ENCODE measurements at places on chromosomes 2 and 18.

DNA sequence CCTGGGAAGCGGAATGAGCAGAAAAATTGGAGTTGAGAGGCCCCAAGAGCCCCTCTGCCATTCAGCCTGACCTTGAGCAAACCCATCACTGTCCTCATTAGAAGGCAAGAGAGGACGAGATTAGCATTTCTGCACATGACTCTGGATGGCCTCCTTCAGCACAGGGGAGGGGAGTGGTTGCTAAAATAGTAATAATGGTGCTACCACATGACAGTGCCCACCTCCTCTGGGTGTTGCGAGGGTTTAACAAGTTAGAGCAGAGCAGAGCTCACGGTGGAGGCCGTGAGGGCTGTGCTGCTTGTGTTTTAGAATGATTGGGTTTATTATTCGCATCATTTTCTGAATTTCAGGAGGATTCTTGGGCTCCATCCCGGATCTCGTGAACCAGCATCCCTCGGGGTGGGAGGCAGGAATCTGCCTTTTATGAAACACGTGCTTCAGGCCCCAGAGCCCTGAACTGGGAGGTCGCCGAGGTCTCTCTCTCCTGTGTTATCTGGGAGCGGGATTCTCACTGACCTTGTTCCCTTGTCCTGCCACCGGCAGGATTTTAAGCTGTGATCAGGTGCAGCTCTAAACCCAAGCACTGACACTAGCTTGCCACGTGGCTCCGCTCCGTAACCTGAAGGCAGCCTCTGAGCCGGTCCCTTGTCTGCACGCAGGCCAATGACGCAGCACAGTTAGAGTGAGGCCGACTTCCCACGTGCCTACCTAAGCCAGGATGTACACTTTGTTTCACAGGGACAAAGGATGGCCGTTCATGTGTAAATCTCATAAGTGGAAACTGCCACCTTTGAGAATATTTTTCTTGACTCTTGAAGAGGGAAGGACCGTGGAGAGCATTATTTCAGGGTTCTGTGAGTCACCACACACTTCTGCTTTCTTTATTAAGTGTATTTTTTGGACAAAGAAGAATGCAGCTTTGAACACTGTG, 142.3 kb downstream of the ACOXL start:
- DNase-seq: no peak

GRCh38 chr2:98013407-98014042, 17.8 kb upstream of the TMEM131 start:
- DNase-seq: no peak

- DNase-seq: no peak
These were observed 50.5 kb upstream of the LGALSL start for GRCh38 chr2:64403426-64403825.

DNA sequence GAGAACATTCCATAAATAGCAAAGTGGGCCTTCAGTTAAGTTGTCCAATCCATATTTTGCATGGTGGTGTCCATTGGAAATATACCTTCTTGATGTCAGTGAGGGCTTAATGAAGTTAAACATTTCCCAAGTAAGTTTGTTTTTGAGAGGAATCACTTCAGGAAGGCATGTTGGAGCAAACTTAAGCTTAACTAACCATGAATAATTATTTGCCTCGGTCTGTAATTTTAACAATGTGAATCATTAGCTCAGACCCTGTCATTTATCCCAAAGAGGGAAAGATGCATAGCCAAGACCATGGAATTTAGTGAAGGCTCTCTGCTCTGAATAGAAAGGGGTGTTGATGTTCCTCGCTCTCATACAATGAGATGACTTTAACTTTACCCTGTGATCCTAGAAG, 47.4 kb downstream of the SPATS2L start:
- DNase-seq: no peak

DNA sequence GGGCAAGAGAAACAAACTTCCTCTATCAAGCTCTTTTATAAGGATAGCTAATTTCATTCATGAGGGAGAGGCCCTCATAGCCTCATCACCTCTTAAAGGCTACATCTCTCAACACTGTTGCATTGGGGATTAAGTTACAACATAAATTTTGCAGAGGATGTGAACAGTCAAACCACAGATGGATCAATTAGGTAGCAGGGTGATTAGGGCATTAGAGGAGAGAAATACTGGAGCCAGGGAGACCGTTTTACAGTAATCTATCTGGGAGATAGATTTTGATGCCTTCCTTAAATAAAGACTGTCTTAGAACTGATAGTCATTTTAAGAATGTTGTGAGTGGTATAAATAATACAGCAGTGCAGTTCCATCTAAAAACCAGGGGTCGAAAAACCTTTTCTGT, 258.9 kb downstream of the DCC start:
- no peak for DNase-seq

DNA sequence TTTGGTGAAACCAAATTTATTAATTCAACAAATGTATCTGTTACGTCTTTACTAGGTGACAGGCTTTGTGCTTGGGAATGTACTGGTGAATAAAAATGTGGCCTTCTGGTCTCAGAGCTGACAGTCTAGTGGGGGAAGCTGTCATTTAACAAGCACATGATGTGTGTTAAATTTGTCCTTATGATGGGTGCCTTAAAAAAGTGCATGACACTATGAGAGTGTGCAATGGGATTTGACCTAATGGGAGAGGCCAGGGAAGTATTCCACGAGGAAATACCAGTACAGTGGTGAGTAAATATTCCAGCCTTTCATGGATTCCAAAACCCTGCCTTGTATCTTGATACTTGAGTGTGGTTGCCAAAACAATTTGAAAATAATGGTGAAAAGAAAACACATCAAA, 308.9 kb downstream of the PLCL1 start:
- no peak for DNase-seq

DNA sequence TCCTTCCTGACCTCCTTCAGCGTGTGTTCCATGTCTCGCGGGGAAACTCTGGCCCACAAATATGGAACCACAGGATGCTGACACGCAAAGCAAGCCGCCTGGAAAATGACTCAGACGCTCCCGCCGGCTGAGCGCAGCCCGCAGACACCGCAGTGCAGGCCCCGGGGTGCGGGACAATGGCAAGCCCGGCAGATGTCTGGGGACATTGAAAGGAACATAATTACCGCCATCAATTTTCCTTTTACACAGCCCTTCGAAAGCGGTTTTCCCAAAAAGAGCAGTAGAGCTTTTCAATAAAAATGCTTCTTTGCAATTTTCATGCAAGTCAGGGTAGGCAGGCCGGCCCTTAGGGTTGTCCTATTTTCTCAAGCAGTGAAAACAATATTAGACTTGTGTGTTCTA, 159.2 kb upstream of the SH3BP4 start:
- DNase-seq: no peak

GRCh38 chr18:6811816-6812215, 82.3 kb downstream of the ARHGAP28 start:
- no peak for DNase-seq

DNA sequence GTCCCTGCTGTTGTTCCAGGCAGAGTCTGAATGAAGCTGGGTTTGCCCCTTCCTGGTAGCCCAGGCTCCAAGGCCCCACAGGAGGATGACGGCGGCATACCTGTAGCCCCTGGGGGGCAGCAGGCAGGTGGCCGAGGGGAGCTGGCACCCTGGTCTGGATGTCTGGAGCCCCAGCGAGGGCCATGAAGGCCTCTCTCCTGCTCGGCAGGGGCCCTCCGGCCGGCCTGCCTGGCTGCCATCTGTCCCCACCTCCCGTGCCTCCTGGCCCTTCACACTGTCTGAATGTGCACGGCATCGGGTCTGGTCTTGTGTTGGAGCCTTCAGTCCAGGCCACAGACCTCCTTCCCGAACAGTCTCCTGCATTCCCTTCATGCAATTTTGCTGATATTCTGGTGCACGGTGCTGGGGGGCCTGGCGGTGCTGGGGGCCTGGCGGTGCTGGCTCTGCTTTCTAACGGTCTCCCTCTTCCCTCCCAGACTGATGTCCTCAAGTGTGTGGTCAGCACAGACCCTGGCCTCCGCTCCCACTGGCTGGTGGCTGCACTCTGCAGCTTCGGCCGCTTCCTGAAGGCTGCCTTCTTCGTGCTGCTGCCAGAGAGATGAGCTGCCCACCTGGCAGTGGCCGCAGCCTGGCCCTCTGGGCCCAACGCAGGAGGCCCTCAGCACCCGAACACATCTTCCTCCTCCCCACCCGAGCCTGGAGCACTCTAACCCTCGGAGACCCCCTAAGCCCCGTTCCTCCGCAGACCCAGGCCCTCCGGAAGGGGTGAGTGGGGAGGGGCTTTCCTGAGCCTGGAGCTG, 13.5 kb downstream of the BOK start:
- DNase-seq: no peak

GRCh38 chr2:45841752-45842407, 190.4 kb downstream of the PRKCE start:
- DNase-seq: no peak

DNA sequence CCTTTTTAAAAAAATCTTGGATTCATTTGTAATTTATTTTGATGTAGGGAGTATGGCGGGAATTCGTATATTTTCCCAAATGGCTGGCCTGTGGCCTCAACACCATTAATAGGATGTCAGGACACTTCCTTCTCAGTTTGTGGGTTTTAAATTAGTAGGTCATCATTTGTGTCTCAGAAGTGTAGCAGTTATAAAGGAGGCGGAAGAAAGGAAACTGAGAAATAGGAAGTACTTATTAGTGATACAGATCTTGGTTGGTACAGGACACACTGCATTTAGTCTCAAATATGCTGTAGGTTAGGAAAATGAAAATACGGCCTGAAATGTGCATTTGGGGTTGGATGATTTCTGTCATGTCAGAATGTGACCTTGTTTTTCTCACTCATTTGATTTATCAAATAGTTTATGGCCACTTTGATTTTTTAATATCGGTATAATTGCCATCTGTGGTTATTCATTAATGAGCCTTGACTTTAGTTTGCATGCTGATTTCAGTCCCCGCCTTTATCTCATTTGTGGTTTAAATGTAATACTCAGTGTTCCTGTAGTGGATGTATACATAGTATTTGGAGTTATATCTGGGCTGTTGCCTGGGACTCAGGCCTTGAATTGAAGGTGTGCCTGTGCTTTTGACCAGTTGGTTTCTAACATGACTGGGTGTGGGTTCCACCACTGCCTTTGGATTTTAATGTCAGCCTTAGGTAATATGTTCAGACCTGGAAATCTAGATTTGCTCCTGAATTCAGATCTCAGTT, 31.4 kb downstream of the ZCCHC2 start:
- DNase-seq: no peak

DNA sequence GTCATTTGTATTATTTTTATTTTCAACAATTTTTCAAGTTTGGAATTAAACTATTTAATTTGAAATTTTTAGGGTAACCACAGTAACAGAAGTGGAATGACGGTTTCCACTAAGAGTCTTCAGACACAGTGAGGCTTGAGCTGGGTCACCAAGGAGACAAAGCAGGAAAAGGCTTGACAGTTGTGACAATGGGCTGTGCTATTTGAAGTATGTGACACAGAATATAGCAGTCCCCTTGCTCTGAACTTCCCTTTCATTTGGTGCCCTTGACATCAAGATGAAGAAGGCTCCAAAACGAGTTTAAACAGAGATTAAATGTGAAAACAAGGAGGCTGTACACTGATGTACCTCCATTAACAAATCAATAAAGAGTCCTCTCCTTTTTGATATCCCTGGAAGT, 265.4 kb upstream of the DLGAP1 start:
- DNase-seq: no peak

GRCh38 chr2:204453730-204454167, 91.5 kb upstream of the PARD3B start:
- no peak for DNase-seq

DNA sequence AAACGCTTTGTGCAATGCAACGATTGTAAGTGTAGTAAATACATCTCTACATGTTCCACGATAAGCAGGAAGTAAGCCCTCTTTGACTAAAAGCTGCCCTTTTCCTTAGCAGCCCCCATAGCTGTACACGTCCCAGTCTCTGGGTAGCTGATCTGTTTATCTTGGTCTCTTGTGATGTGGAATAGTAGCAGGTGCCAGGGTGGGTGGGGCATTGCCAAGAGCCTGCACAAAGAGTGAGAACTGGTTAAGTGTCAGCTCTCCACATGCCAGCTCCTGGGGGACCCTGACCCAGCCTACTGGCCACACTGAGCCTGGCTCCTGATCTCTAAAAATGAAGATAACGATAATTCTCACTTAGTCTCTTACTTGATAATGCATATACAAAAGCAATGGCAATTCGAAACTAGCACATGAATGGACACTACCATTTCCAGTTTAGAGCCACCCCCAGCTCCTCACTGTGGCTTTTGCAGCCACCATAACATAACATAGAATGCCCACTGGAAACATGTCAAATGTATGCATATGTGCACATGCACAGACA, 92.3 kb downstream of the MYT1L start:
- no peak for DNase-seq

- no peak for DNase-seq
These were observed 36.6 kb downstream of the GPR155 start for GRCh38 chr2:174450021-174450816.

DNA sequence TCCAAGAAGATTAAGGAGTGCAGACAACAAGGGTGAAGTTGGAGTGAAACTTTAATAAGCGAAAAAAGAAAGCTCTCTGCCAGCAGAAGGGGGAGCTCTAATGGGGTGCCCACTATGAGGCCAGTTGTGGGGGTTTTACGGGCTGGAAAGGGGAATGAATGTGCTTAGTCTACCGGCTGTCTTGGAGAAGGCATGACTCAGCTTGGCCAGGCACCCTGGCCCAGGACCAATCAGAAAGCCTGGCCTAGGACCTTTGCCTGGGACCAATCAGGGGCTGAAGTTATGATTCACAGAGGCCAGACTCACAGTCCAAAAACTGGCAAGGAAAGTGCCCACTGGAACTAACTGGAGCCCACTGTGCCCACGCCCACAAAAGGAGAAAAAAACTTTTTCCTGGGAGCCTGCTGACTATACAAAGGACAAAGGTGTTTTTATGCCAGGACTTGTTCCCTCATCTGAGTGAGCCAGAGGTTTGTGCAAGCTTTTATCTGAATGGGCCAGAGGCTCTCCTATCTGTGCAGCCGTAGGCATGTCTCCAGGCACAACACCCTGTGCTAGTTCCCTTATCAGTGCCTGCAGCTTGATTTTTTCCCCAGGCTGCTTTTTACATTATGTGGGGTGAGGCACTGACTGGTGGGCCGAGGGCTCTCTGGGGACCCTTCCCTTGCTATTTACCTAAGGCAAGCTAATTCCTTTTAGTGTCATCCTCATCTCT, 18.6 kb downstream of the CMPK2 start:
- DNase-seq: no peak

GRCh38 chr18:72867746-72868584, at the start of gene NETO1:
Gene NETO1 (minus strand): TSS chr18:72867987. CDS start chr18:72867291, 696 bp downstream.
- no peak for DNase-seq

- no peak for DNase-seq
These were observed 160.2 kb downstream of the GALNT14 start for GRCh38 chr2:30978044-30978443.

- no peak for DNase-seq
These were observed 45.3 kb upstream of the PSME4 start for GRCh38 chr2:54015798-54016699.

GRCh38 chr18:32244881-32245280, 55.0 kb downstream of the MEP1B start:
- DNase-seq: no peak

DNA sequence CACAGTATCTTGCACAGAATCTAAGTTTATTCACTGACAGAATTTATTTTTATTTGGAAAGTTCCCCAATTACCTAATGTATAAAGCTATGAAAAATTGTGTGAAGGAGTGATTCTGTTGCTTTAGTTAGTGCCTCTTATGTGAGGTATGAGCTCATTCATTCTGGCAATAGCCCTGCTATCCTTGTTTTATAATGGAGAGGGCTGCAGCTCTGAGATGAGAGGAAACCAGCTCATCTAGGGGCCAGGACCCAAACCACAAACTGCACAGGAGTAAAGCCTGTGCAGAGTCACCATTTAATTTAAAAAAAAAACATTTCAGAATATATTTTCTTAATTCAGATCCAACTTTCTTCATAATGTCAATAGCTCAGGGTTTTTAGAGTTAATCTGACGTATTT, 383.0 kb downstream of the TMEM182 start:
- DNase-seq: no peak
